ENCODE measurements at places on chromosomes 4 and X. TPM values are rescaled to one million over a fixed set of nuclear protein-coding genes. Genes with fewer than 3 reads are reported as not detected.

Gene BBS7
- 22.5 TPM for total RNA-seq

Gene SGMS2
- total RNA-seq = 63.7 TPM

Gene UGT8
- total RNA-seq = not detected

Gene GIMD1
- total RNA-seq = not detected

Gene GYPE
- total RNA-seq = 1.3 TPM

Gene CRMP1
- total RNA-seq = 0.33 TPM

Gene TENM3
- 3.6 TPM for total RNA-seq

Gene PPP3CA
- total RNA-seq = 49.8 TPM

Gene ARHGAP36
- total RNA-seq = not detected

Gene ZNF711
- 1.0 TPM for total RNA-seq

Gene TXK
- 0.66 TPM for total RNA-seq

Gene PGAM4
- not detected for total RNA-seq

Gene SUPT20HL2
- not detected for total RNA-seq

Gene DACH2
- total RNA-seq = 0.51 TPM

Gene SULT1B1
- total RNA-seq = not detected

Gene GATB
- 16.9 TPM for total RNA-seq

Gene PIM2
- total RNA-seq = 2.3 TPM

Gene YIPF6
- 21.1 TPM for total RNA-seq

Gene GDI1
- 86.5 TPM for total RNA-seq

Gene ZCCHC13
- total RNA-seq = not detected

Gene LANCL3
- total RNA-seq = not detected

Gene SPACA5
- total RNA-seq = not detected

Gene YY2
- total RNA-seq = 1.0 TPM

Gene CHRNA9
- not detected for total RNA-seq

Gene GPR34
- not detected for total RNA-seq

Gene XAGE1A
- not detected for total RNA-seq

Gene KLHL34
- not detected for total RNA-seq

Gene RAB39B
- total RNA-seq = 3.0 TPM

Gene MID1
- total RNA-seq = 8.5 TPM

Gene NMU
- total RNA-seq = not detected

Gene PTPN13
- 55.2 TPM for total RNA-seq

Gene GPR173
- total RNA-seq = 2.3 TPM

Gene QRFPR
- total RNA-seq = not detected

Gene PPP2R2C
- under 0.01 TPM for total RNA-seq

Gene ARHGAP6
- total RNA-seq = 6.9 TPM

Gene IL2RG
- not detected for total RNA-seq

Gene ADH1A
- not detected for total RNA-seq
